ENCODE measurements at places on chromosomes 4 and X.

DNA sequence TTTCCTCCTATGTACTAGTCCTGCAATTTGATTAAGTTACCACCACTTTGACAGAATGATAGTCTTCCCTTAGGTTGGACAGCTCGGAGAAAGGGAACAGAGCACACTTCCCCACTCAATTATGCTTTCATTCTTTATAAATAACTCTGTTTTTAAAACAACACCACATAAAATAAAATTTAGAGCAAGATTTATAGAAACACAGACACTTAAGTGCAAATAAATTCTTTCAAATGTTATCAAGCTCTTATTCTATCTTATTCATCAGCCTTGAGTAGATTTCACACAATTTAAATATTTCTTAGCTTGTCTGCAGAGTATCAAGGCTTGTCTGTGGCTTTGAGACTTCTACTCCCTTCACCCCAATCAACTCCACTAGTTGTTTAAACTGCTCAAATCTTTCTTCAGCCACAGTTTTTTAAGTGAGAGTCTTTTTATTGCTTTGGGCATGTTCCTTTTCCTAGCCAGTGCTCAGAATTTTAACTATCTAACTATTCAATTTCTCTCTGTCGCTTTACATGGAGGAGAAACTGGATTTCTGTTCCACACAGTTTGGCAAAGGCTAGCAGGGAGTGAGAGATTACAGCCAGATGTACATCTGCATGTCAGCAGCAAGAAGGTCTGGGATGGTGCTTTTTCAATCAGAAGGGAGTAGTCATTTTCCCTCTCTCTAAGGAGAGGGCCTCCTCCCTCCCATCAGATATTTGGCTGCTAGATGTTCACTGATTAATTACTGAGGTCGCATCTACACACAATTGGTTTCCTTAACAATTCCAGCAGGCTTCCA, 53.1 kb upstream of the PLAC1 start:
- DNase-seq, result no peak

DNA sequence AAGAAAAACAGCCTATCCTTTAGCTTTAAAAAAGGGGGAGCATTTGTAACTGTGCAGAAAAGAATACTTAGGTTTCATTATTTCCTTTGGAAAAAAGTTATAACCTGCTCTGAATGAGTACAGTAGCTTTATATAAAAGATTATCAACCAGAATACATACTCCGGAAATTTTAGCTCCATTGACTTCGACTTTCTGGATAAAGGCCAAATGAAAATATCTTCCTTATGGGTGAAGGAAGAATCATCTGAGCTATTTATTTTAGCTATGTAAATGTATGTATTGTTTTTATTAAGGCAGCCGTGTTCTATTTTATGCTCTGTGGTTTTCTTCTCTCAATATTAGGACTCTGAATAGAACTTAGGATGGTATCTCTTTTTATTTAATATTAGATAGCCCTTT, 69.0 kb upstream of the ETNPPL start:
- no peak for DNase-seq

DNA sequence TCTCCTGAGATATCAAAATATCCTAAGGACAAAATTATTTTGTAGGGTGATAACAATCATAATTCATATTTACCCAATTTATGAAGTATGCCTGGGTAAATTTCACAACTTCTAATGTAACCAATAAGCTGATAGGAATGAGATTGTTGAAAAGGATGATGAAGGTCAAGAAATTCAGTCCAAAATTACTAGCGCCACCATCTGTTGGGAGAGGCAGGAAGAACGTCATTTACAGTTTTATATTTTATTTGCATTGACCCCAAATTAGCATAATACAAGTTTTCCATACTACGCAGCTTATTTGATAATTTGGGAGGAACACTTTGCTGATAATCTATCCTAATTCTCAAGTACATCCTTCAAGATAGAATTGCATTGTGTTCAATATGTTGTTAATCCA, 78.7 kb downstream of the ATP8A1 start:
- no peak for DNase-seq

DNA sequence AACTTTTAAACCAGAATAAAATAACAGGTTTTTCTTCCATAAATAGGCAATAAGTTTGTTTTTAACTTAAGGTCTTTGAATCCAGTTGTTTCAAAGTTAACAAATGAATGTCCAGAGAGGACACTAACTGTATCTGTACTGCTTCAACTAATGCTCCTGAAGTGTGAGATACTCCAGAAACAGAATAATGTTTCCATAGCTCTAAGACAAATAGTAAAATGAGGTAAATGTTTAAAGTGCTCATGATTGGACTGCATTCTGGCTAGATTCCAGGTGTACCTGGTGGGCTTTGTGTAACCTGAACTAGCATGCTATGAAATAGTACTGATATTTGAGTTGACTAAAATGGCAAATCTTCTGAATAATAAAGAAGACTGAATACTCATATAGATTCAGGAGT, 51.7 kb downstream of the METTL14 start:
- DNase-seq, result no peak

DNA sequence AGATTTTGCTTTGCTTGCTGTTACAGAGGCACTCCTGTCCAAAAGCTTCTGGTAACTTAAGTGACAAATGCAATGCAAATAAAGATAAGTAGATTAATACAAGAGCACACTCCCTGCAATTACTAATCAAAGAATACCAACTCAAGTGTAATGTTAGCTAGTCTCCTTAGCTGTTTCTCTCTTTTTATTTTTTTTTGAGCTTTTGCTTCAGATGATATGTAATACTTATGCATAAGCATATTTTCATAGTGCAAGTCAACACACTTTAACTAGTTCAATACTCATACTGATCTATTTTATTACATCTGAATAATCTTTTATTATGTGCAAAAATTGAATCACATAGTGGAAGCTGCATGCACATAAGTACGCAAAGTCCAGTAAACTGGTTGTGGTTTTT, 2.7 kb downstream of the SLC7A11 start:
- DNase-seq, result no peak

GRCh38 chr4:4968161-4968725, 51.0 kb downstream of the CYTL1 start:
- DNase-seq, result no peak

- no peak for DNase-seq
These were observed 8.0 kb downstream of the XPNPEP2 start for GRCh38 chrX:129746557-129747470.

DNA sequence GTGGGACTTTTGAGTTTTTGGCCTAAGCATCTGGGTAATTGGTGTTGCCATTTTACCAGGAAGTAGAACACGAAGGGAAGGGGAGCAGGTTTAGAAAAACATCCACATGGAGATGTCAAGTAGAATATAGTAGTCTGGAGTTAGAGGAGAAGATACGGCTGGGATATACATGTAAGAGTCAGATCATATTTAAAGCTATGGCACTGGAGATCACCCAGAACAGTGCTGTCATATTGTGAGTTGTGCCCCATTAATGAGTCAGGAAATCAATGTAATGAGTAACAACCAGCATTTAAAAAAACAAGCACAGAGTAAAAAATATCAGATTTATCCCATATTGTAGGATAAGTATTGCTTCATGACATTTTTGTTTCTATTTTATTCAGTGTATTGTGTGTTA, 4.2 kb downstream of the GSTCD start:
- no peak for DNase-seq

GRCh38 chr4:41683326-41683725, 65.2 kb downstream of the PHOX2B start:
- no peak for DNase-seq

Data from H54 (cell line).